ENCODE measurements at places on chromosomes 7 and 10.
A peak's percentile ranks its signal among the peaks of the same experiment; 100 is the strongest.

DNA sequence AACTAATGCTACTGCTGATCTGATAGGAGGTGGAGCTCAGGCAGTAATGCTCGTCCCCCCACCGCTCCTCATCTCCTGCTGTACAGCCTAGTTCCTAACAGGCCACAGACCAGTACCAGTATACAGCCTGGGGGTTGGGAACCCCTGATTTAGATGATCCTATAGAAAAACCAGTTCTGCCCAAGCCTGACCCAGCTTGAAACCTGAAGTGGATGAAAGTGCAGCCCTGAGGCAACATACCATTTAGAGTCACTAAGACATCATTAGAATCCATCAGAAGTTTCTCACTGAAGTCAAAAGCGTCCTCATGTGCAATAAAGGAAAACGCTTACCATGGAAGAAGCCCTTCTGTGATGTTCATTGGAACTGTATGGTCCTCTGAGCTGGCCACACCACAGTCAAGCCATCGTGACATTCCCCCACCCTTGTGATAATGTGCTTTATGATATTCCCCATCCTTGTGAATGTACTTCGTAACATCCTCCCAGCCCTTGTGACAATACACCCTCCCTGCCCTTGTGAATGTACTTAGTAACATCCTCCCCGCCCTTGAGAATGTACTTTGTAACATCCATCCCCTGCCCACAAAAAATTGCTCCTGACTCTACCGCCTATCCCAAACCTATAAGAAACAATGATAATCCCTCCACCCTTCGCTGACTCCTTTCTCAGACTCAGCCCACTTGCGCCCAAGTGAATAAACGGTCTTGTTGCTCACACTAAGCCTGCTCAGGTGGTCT is 65.9 kb upstream of the HECTD2 start:
- DNase-seq, result no peak

GRCh38 chr10:101397140-101397539 is 43.2 kb downstream of the BTRC start:
- DNase-seq, result peak; percentile 46

DNA sequence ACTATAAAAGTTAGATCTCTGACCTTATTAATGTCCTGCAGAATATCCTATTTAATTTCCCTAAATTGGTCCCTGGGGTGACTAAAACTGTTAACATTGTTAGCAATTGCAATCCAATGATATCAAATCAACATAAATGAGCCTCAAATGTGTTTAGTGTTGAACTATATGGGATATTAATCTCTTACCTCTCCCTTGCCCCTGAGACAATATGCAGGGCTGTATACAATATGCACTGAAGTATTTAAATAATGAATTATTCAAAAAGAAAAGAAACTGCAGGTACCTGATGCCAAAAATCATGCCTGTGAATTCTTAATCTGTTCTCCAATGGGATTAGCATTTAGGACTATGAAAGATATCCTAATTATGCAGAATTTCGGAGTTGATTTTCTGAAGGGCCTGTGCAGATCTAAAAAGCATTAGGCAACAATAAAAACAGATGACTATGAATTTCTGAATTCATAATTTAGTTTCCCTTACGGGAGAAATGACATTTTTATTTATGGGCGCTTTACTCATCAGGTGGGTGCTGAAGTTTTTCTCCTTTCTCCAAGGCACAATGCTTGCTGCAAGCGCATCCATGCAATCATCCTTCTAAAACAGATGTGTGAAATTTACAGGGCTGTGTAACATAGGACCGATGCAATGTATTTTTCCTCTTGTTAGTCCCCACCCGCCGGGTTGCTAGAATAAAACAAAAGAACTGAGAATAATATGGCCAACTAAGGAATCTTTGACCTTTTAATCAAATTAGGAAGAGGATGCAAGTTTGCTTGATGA is 5.4 kb upstream of the C10orf90 start:
- no peak for DNase-seq

DNA sequence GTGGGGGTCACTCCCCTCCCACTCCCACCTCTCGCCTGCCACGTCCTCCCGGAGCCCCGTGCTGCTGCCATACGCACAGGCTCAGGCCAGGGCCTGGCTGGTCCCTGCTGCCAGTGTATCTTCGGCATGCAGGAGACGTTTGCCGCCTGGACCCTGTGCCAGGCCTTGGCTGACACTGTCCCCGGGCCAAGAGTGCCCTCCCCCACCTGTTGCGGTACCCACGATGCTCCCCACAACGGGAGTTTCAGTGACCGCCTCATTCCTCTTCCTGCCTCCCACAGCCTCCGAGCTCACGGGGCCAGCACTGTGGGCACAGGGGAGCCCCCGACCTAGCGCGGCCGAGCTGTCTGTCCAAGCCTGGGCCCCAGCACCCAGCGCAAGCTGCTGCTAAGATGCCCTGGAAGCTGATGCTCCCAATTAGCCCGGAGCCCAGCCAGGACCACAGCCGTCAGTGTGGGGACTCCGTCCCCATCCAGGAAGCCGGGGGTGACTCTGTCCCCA is 7.4 kb downstream of the TTYH3 start:
- DNase-seq, result no peak

DNA sequence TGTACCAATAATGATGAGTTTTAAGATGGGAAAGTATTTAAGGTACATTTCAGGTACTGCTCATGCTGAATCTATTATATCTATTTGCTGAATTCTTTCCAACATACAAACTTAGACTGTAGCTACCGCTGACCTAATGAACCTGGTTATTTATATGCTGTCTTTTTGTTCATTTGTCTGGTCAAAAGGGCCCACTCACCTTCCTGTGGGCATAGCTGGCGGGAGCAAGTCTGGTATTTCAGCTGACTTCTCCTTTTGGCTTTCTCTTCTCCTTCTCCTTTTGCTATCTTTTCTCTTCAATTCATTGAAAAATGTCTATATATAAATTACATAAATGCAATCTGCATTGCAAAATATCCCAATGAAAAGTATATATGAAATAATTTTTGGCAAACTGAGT is 9.5 kb downstream of the PLXDC2 start:
- DNase-seq, result no peak

DNA sequence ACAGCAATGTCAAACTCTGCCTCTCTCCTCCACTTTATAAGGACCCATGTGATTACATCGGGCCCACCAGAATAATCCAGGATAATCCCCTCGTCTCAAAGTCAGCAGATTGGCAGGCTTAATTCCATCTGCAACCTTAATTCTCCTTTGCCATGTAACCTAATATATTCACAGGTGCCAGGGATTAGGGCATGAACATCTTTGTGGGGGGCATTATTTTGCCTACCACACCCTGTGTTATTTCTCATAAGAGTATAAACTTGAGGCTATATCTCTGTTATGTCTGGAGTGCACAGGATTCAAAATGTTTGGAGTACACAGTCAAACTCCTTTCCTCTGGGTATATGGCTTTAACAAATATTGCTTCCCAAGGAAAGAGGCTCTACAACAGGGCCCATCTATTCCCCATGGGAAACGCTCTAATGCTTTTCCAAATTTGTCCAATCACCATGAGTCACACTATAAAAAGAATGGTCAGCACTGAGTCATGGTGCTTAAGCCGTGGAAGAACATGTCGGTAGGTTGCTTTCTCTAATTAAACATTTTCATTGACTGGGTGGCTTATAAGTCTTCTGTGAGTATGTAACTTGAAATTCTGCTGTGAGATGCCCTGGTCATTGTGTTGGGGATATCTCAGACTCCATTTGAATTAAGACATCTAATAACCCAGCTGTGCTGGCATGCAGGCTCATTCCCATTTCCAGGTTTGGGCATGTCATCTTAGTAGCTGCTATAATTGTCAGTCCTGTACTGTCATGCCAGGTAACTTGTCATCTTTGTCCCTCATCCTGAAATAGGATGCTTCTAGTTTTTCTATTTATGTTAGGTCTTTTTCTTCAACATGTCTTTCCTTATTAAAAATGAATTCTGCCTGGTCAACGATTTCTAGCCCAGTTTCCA is 11.5 kb upstream of the AKR1B10 start:
- peak; percentile 86 for DNase-seq
